ENCODE measurements at places on chromosomes 5 and 9.

DNA sequence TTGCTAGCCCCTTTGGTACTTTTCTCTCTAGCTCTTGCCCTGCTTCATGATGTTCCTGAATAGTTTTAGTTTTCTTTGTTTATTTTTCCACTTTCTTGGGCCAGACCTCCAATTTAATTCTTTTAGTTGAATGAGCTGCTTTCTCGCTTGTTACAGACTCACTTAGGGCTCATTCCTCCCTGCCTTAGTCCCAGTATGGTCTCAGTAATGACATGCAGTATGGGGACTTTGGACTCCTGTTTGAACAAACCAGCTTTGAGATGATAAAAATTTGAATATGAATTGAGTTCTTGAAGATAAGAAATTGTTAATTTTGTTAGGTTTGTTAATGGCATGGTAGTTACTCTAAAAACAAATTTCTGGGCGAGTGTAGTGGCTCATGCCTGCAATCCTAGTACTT is 284.8 kb upstream of the DMRT1 start:
- no peak for DNase-seq

- DNase-seq: no peak
These were observed 165.1 kb downstream of the CAAP1 start for GRCh38 chr9:26727471-26727870.

GRCh38 chr5:138929571-138929955 is 54.4 kb upstream of the LRRTM2 start:
- no peak for DNase-seq

- peak; percentile 75 for DNase-seq
These were observed 30.0 kb upstream of the STOM start for GRCh38 chr9:121399883-121400607.

- no peak for DNase-seq
These were observed 128.9 kb downstream of the BARX1 start for GRCh38 chr9:93826209-93826608.

- DNase-seq: no peak
These were observed 69.5 kb downstream of the ACTL7B start for GRCh38 chr9:108786322-108786721.

All from NCI-H1694 (cell line).